ENCODE measurements at places on chromosomes 1 and 21.

DNA sequence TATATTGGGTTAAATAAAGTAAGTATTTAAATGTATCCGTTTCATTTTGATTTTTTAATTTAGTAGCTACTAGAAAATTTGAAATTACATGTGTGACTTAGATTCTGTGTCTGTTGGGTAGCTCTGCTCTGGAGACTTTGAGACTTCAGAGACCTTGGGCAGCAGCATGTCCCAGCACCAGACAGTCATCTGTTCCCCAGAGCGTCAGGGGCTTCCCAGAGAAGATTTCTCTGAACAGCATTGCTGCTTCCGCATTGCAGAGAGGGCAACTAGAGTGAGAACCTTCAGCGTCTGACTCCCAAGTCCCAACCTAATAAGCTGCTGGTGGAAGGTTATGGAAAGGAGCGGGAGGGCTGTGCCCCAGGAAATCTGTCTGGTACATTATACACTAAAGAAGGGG, 6.6 kb downstream of the LINGO4 start:
- DNase-seq, result no peak

DNA sequence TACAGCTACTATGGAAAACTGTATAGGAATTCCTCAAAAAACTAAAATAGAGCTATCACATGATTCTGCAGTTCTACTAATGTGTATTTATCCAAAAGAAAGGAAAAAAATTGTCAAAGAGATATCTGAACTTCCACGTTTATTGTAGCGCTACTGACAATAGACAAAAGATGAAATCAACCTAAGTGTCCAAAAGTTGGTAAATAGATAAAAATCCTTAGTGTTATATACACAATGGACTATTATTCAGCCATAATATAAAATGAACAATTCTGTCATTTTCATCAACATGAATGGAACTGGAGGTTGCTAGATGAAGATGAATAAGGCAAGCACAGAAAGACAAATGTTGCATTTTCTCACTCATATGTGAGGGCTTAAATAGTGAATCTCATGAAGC, 1492.1 kb downstream of the MRPL39 start:
- DNase-seq, result no peak

- no peak for DNase-seq
Measured at GRCh38 chr1:88191917-88192316, 492.2 kb upstream of the PKN2 start.

- peak; percentile 93 for DNase-seq
Measured at GRCh38 chr1:36369061-36369861, 16.5 kb downstream of the STK40 start.

DNA sequence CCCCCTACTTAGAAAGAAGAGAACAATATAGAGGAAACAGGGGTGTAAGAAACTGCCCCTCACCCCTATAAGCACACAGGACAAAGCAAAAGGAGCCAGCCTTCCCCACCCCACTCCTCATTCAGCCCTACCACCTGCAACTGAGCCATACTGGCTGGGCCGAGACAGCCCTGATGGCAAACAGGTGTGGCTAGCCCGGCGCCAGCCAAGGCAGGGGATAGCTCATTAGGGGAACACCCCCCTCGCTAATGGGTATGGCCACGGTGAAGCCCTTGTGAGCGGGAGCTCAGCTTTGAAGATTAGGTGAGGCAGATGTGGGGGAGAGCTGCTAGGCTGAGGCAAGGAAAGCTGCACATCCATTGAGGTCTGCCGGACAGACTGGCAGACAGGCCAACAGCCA, 65.5 kb downstream of the ERI3 start:
- no peak for DNase-seq

DNA sequence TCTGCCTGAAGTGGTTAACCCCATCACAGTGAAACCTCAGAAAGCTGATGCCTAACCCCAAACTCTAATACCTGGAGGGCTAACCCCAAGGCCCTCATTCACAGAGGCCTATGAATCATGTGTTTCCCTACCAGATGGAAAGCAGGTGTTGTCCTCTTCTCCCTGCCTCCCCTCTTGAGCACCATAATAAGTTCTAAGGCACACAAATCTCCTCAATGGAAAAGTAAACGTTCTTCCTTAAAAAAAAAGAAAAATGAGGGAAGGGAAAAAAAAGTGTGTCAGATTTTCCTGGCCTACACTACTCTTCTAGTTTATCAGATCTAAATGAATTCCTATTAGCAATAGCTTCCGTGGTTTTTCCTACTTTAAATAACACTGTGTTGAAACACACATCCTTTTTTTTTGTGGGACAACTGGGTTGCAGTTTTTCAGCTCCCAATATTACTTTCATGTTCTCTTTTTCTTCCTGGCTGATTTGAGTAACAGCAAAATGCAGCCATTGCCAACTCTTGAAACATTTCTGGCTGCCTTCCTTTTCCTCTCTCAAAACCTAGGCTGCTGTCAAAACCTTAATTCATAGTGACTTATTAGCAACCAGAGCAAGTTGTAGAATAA, 43.2 kb downstream of the SLC44A3 start:
- DNase-seq, result no peak

- no peak for DNase-seq
Measured at GRCh38 chr1:166145499-166145898, 21.3 kb downstream of the FAM78B start.
